ENCODE measurements at places on chromosomes 7 and 10.

- peak overlapping the region; percentile 94 for H3K4me3 ChIP-seq
- DNase-seq, result no peak
- H3K4me1 ChIP-seq, result peaks cover 61% of the 10 kb centered on the region
- H3K27me3 ChIP-seq, result peaks cover 2% of the 10 kb centered on the region
Measured at GRCh38 chr7:151517601-151518104, 2.0 kb downstream of the RHEB start.

- DNase-seq, result no peak
- H3K36me3 ChIP-seq, result no peaks in the 10 kb centered on the region
- H3K4me3 ChIP-seq, result no peak overlapping the region
- H3K27me3 ChIP-seq, result peaks cover 10% of the 10 kb centered on the region
Measured at GRCh38 chr7:135789956-135790355, 41.3 kb upstream of the FAM180A start.

- no peak for DNase-seq
- H3K4me3 ChIP-seq, result no peak overlapping the region
- H3K36me3 ChIP-seq, result no peaks in the 10 kb centered on the region
- peaks cover 94% of the 10 kb centered on the region for H3K27me3 ChIP-seq
- H3K4me1 ChIP-seq, result peaks cover 12% of the 10 kb centered on the region
Measured at GRCh38 chr7:27248911-27249723, 6.5 kb downstream of the EVX1 start.

- DNase-seq, result no peak
- no peaks in the 10 kb centered on the region for H3K36me3 ChIP-seq
- peaks cover 19% of the 10 kb centered on the region for H3K27me3 ChIP-seq
- H3K4me3 ChIP-seq, result no peak overlapping the region
- H3K4me1 ChIP-seq, result peaks cover 5% of the 10 kb centered on the region
Measured at GRCh38 chr10:4354382-4354812, 471.6 kb upstream of the AKR1E2 start.

GRCh38 chr10:22564060-22564459, 150.3 kb downstream of the PIP4K2A start:
- peaks cover 51% of the 10 kb centered on the region for H3K36me3 ChIP-seq
- peaks cover 19% of the 10 kb centered on the region for H3K4me1 ChIP-seq
- no peaks in the 10 kb centered on the region for H3K27me3 ChIP-seq
- peak overlapping the region; percentile 63 for H3K27ac ChIP-seq
- DNase-seq, result no peak

DNA sequence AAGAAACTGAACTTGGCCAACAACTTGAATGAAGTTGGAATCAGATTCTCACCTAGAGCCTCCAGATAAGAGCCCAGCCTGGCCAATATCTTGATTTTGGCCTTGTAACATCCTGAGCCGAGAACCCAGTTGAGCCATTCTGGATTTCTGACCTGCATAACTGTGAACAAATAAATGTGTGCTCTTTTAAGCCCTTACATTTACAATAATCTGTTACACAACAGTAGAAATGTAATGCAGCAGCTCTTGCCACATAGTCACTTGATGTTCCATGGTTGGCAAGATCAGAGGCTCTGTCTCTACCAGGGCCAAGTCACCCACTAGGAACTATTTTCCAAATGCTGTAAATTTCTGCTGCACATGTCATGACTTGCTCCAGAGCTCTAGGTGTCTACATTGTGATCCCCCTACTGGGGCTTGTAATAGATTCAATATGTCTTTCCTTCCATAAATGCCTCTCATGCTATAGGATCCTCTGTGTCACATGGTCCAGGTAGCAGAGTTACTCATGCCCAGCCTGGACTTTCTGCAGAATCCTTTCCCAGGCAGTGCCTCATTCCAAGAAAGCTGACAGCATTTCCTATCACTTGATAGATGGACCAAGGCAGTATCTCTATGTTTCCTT, 11.4 kb upstream of the RBM20 start:
- peaks cover 4% of the 10 kb centered on the region for H3K27me3 ChIP-seq
- H3K4me1 ChIP-seq, result no peaks in the 10 kb centered on the region
- DNase-seq, result no peak
- no peak overlapping the region for H3K27ac ChIP-seq
- H3K36me3 ChIP-seq, result no peaks in the 10 kb centered on the region
- no peak overlapping the region for H3K4me3 ChIP-seq

DNA sequence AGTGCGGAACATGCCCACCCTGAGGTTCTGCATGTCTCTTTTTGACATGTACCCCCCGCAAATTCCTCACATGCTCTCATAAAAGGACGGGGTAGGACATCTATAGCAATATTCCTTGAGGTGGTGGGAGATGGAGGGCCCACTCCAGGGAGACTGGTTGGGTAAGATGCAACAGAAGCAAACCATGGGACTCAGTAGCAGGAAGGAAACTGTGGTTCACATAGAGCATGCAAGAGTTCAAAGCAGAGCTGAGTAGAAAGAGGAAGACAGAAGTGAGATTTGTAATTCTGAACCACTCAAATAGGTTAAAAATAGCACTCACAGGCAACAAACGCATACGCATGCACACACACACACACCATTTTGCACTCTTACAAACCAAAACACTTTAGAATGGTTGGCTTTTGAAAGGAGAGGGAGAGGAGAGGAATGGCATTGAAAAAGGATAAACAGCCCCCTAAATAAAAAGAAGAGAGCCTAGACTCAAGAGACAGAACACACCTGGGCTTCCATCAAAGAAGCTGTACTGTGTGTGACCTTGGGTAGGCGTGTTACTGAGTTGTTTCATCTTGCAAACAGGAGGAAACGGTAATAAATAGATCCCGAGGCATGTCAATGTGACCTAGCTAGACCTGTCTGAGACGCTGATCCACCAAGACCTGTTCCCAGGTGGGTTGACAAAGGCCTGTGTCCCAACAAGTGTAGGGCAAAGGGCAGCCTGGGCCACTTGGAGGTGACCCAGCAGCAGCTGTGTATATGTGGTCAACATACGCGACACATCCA, 77.6 kb upstream of the LRRC4 start:
- H3K36me3 ChIP-seq, result no peaks in the 10 kb centered on the region
- H3K27me3 ChIP-seq, result peaks cover 3% of the 10 kb centered on the region
- DNase-seq, result no peak
- peaks cover 73% of the 10 kb centered on the region for H3K4me1 ChIP-seq

DNA sequence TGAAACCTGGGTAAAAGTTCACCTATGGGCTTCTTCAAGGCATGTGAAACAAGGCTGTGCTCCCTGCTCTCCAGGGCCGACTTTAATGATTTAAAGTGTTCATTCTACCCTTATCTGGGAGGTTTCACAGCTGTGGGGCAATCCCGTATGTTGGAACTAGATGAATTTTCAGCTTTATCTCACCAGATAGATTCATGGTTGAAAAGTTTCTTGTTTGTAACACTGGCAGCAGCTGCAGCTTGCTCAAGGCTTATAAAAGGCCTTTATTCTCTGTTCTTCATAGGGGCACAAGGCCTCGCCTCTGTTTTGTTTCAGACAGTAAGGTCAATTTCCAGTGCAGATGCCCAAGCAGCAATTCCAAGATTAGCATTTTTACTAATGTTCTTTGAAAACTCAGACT, 70.4 kb upstream of the DNAJB12 start:
- peaks cover 26% of the 10 kb centered on the region for H3K36me3 ChIP-seq
- H3K27ac ChIP-seq, result no peak overlapping the region
- DNase-seq, result no peak

DNA sequence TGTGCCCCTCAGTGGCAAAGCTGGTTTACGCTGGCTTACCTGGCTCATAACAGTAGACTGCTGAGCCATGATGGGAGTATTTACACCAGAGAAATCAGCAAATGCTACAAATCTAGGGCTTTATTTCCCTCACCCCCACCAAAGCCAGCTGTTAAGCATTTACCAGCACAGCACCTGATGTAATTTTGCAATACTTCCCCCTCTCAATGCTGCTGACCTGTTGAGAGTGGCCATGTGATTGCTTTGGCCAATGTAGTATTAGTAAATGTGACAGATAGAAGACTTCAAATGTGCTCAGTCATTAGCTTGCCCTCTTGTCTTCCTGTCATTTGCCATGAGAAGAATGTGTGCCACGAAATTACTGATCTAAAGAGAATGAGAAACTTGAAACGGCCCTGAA, 46.6 kb downstream of the HERPUD2 start:
- H3K4me3 ChIP-seq, result no peak overlapping the region
- H3K36me3 ChIP-seq, result peaks cover 23% of the 10 kb centered on the region
- H3K27ac ChIP-seq, result peak overlapping the region; percentile 14
- H3K27me3 ChIP-seq, result no peaks in the 10 kb centered on the region

GRCh38 chr10:96288151-96288621, 16.0 kb upstream of the DNTT start:
- peak overlapping the region; percentile 51 for H3K4me3 ChIP-seq
- no peak overlapping the region for H3K27ac ChIP-seq
- peaks cover 20% of the 10 kb centered on the region for H3K4me1 ChIP-seq
- DNase-seq, result no peak
- no peaks in the 10 kb centered on the region for H3K36me3 ChIP-seq

DNA sequence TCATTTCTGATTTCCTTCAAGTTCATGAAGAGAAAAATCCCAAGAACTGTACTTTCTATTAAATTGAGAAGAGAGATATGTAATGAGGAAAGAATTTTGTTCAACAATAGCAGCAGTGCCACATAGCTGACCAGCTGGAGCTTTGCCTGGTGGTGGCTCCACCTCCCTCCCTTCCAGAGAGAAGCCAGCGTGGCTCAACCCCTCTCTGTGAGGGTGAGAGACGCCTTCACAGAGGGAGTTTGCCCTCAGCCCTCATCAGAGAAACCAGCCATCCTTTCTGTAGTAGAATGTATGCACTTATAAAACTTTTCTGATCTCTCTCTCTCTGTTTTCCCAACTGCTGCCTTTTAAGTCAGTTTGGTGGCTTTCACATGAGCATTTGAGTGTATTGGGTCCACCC, 20.5 kb upstream of the COL1A2 start:
- no peaks in the 10 kb centered on the region for H3K36me3 ChIP-seq
- no peak for DNase-seq
- H3K4me1 ChIP-seq, result no peaks in the 10 kb centered on the region
- no peak overlapping the region for H3K27ac ChIP-seq
- no peak overlapping the region for H3K4me3 ChIP-seq
- peaks cover 10% of the 10 kb centered on the region for H3K27me3 ChIP-seq

GRCh38 chr10:77347052-77347451, 290.6 kb downstream of the KCNMA1 start:
- H3K4me3 ChIP-seq, result no peak overlapping the region
- H3K27ac ChIP-seq, result no peak overlapping the region
- DNase-seq, result no peak
- peaks cover 2% of the 10 kb centered on the region for H3K27me3 ChIP-seq
- H3K36me3 ChIP-seq, result no peaks in the 10 kb centered on the region
